ENCODE measurements at places on chromosomes 2 and 18. TPM values are rescaled to one million over a fixed set of nuclear protein-coding genes. Genes with fewer than 3 reads are reported as not detected.

DNA sequence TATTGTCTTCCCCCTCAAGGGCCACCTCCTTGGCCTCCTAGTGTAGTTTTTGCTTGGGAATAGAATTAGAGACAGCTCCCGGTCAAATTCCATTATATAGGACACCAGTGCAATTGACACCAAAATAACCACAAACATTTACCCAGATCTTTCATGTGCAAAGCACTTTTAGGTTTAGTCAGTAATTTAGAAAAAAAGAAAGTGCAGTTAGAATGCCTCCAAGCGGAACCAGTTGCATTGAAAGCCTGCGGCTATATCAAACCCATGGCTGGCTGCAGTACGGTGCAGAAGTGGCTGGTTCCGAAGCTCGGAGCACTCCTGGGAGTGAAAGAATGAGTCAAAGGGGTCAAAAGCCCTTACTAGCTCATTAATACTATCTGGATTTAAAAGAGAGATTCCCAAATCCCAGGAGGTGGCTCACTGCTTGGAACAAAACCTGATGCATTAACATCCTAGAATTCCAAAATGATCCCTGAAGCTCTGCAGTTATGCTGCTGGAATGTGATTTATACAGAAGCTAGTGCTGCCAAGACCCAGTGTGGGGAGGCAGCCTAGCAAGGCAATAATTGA lies 432.2 kb upstream of the KLHL29 start:
- DNase-seq = no peak

GRCh38 chr18:39862341-39862740 lies 2092.7 kb upstream of the PIK3C3 start:
- DNase-seq = no peak

GRCh38 chr2:85759257-85759613 lies 5.4 kb downstream of the ATOH8 start:
- no peak for DNase-seq

GRCh38 chr2:44267796-44268648 lies 7.3 kb upstream of the SLC3A1 start:
- no peak for DNase-seq

YES1 gene
- 113 TPM for total RNA-seq

FBXO41 gene
- total RNA-seq = 21.5 TPM

C1QL2 gene
- total RNA-seq = 0.55 TPM

TMEM17 gene
- total RNA-seq = 1.2 TPM

All from WTC11 (cell line).